GM23338 (cell line): ENCODE measurements at places on chromosomes 11 and 22. TPM values are rescaled to one million over a fixed set of nuclear protein-coding genes. Genes with fewer than 3 reads are reported as not detected.

- DNase-seq: peak; percentile 78
Observed at GRCh38 chr11:44726283-44727113, at the start of gene TSPAN18. Gene TSPAN18, plus strand, starts transcription at chr11:44726962. Its CDS starts 179,455 bp downstream, at chr11:44906417.

GRCh38 chr11:8296038-8296649 is 32.5 kb upstream of the LMO1 start:
- DNase-seq: no peak

DNA sequence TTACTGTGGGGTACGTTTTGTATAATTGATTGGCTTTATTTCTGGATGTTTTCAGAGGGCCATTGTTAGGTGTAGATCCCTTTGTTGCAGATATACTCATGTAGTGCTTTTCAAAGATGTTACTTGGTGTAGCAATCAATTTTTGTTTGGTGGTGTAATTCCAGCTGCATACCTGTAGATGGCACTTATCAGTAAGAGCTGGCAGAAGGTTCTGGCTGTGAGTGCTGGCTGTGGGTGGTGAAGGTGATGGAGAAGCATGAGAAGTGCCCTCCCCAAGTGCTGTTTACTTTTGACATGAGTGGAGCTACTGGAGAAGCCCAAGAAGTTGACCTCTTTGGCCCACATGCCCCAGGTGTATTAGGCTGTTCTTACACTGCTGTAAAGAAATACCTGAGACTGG is 1074.9 kb downstream of the FAM181B start:
- DNase-seq: peak; percentile 70

GRCh38 chr22:28025333-28025732 is 106.3 kb upstream of the PITPNB start:
- no peak for DNase-seq

DNA sequence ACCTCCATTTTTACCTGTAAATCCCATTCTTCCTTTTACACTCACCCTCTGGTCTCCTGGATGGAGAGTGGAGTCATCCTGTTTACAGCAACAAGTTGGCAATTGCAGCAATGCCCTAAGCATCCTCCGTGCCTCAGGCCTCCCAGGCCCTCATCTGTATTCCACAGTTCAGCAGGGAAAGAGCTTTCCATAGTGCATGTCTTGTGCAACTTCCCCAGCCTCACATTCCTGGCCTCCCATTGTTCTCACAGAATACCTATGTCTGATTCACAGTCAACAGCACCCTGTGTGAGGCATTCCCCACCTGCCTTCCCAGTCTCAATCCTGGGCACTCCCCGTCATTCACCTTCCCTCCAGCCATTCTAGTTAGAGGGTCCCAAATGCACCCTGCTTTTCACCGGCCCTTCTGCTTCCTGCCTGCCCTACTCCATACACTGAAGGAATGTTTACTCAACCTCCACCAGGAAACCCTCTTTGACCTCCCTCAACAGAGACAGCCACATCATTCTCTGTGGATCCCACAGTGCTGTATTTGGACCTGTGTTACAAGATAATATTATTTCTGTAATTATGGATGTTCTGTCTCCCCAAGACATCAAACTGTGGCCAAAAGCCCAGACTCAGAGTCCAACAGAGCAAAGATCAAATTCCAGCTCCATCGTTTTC is 405.7 kb downstream of the BUD13 start:
- DNase-seq: peak; percentile 75

- DNase-seq: no peak
Observed at GRCh38 chr22:43262990-43263644, 76.2 kb upstream of the TTLL12 start.

- no peak for DNase-seq
Observed at GRCh38 chr11:31096191-31096805, 273.2 kb downstream of the DCDC1 start.

DNA sequence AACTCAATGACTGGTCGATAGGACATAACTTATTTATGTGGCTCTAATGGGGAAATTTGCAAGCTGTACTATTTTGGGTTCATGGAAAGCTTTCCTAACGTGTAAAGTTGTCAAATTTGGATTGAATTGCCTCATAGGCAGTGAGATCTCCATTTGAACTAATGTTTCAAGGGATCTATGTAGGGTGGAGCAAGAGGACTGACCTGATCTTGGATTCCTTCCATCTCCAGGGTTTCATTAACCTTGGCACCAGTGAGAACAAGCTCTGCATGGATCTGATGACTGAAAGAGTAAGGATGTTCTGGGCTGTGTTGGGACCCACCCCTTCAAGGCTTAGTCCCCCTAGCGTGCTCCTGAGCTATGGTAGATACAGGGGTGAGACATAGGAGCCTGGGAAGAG is 2.1 kb downstream of the ACCSL start:
- no peak for DNase-seq

- no peak for DNase-seq
Observed at GRCh38 chr11:128610721-128611617, 23.6 kb upstream of the ETS1 start.

DNA sequence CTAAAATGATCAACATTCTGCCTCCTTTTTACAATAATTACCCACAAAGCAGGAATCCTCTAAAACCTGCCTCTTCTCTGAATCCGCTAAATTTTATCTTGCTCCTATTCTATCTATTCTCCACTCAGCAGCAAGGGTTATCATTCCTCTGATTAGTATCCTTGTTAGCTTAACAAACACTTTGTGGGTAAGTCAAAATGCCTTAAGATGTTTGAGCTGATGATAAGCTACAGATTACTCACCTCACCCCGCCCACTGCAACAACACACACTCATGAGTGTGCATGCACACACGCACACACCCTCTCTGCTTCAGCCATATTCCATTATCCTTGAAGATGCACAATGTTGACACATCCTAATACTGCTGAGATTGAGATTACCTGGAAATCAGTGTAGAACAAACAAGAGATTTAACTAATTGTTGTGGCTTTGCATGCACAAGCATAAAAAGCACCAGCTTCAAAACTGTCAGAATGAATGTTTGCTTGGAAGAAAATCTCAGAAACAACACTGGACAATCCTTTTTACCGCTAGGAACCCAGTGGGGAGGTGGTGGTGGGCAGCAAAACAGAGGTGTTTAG is 130.9 kb downstream of the BBOX1 start:
- DNase-seq: no peak

GRCh38 chr11:17722000-17722643 is 2.8 kb downstream of the MYOD1 start:
- DNase-seq: peak; percentile 82

GRCh38 chr22:33896154-33896553 is 24.1 kb downstream of the LARGE1 start:
- no peak for DNase-seq

DNA sequence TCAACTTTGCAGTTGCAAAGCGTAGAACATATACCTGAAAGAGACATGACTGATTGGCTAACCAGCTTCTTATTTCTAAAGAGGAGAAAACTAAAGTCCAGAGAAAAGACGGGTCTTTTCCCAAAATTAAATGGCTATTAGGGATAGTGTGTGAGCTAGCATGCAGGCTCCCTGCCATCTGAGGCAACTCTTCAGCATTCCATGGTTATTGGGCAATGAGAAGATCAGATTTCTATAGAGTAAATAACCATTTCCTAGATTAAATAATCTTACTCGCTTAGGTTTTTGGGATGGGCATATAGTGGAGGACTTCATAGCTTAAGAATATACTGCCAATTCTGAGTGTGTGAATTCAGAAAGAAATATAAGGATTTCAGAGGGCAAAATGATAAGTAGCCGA is 95.0 kb downstream of the PDHX start:
- no peak for DNase-seq

- DNase-seq: no peak
Observed at GRCh38 chr11:32115446-32115845, 24.6 kb downstream of the RCN1 start.

GRCh38 chr11:69813839-69814238 is 5.4 kb downstream of the FGF3 start:
- DNase-seq: no peak

GRCh38 chr22:25748140-25748539 is 6.2 kb downstream of the MYO18B start:
- no peak for DNase-seq

GRCh38 chr22:26632422-26633155 is 10.8 kb downstream of the CRYBA4 start:
- DNase-seq: no peak

- DNase-seq: peak; percentile 96
Observed at GRCh38 chr11:3037040-3037944, 19.9 kb downstream of the CARS1 start.

DNA sequence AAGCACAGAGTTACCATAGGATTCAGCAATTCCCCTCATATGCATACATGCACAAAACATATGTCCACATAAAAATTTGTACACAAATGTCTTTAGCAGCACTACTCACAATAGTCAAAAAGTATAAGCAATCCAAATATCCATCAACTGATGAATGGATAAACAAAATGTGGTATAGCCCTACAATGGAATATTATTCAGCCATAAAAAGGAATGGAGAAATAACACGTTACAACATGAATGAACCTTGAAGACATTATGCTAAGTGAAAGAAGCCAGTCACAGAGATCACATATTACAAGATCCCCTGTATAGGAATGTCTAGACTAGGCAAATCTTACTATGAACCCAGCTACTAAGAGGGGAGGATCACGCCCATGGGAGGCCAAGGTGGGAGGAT is 7.2 kb downstream of the PRR14L start:
- DNase-seq: no peak

DNA sequence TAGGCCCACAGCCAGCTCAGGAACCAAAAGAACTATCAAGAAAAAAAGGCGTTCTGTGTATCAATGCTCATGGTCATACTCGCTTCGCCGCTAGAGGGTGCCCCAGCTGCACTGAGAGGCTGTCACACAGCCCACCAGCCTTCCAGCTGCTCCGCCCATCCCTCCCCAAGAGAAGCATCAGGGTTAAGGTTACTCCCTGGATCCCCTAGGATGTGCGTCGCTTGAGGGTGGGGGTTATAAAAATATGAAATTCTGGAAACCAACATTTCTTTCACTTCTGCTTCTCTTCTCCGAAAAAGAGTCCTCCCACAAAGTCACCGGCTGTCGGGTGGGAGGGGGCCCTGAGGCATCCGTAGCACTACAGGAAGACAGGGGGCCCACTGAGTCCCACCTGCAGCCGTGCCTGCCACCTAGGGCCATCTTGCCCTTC is 1.7 kb downstream of the CBX6 start:
- peak; percentile 95 for DNase-seq

The SLC37A2 gene
- polyA plus RNA-seq: 0.40 and 0.61 TPM in 2 replicates

The EXPH5 gene
- polyA plus RNA-seq: 2.6 and 3.6 TPM in 2 replicates

The E2F8 gene
- 8.3 and 8.6 TPM in 2 replicates for polyA plus RNA-seq

The NCAM1 gene
- polyA plus RNA-seq: 0.76 and 0.97 TPM in 2 replicates

The SLC5A12 gene
- 0.38 and 0.60 TPM in 2 replicates for polyA plus RNA-seq

The VSIG10L2 gene
- polyA plus RNA-seq: 0.59 and 0.63 TPM in 2 replicates

The ZBTB16 gene
- polyA plus RNA-seq: 0.29 and 0.78 TPM in 2 replicates

The AGBL2 gene
- polyA plus RNA-seq: 2.1 and 5.1 TPM in 2 replicates
